ENCODE measurements at places on chromosomes 5 and 9.

DNA sequence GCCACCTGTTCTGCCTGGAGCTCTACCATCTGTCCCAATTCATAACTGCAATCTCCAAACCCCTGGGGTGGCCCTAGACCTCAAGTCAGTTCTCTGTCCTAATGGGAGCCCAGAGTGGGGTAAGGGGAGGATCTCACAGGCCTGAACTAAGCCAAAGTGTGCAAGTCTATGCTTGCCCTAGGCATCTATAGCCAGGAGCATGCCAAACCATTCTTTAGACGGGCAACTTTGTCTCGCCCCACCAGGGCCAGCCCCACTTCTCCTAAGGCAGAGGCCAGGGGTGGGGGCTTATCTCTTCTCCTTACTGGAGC, 3.3 kb downstream of the ACSL6 start:
- DNase-seq, result no peak

DNA sequence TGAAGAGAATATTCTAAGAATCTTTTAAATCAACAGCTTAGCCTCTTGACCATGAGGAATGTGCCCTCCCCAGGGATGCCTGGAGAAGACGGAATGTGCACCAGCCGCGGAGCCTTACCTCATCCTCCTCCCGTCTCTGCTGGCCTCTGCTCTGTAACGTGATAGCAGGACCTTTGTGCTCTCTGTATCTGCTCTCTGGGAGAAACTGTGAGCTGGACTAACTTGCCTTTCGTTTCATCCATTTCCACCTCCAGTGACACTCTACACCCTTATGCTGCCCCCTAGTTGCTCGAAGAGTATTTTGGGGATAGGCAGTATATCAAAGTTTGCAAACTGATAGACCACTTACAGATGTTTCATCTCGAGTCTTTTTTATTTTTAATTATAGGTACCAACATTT, 141.4 kb downstream of the NPR3 start:
- peak; percentile 53 for DNase-seq

DNA sequence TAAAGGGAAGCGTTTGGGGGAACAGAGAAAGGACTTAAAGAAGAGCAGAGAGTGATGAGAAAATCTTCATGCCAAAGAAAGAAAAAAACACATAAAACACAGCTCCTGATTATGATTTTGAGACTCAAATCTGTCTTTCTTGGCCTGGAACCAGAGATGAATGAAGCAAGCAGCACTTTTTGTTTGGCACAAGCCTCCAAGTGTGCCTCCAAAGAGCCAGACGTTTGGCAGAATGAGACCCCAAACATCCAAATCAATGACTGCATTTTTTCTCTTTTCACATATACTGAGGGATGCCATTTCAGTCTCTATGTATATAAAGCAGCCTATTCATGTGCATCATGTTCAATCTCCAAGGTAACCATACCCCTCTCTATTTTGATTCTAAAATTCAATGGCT, 424.2 kb downstream of the TUSC1 start:
- no peak for DNase-seq

- no peak for DNase-seq
Measured at GRCh38 chr9:137761032-137761431, 116.5 kb upstream of the CACNA1B start.

DNA sequence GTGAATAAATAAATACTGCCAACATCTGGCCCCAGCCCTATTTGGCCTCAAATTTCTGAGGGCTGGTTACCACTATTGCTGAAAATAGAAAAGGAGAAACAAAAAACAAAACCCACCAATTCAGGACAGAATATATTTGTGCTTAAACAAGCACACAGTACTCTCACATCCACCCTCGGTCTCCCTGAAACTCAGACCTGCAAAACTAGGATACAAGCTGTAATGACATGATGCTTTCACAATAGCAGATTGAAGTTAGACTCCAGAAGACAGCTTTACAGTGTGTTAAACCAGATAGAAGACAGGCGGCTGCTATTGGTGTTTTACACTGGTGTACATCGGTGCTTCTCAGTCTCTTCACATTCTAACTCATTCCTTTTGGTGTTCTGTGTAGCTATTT, 214.9 kb upstream of the DMRT1 start:
- no peak for DNase-seq

- no peak for DNase-seq
Measured at GRCh38 chr5:140220698-140221064, 45.7 kb downstream of the CYSTM1 start.

GRCh38 chr9:100217536-100217935, 118.5 kb downstream of the INVS start:
- DNase-seq, result no peak

GRCh38 chr5:172429201-172429940, 25.0 kb downstream of the SH3PXD2B start:
- DNase-seq, result peak; percentile 60

All from AG04449 (cell line).